ENCODE measurements at places on chromosomes 12 and 14. TPM values are rescaled to one million over a fixed set of nuclear protein-coding genes. Genes with fewer than 3 reads are reported as not detected.

Gene PLXNC1
- 6.9 TPM for total RNA-seq

Gene GPR65
- total RNA-seq: 5.3 TPM

Gene TMEM253
- not detected for total RNA-seq

Gene KRT81
- 0.19 TPM for total RNA-seq

Gene BHLHE41
- 0.05 TPM for total RNA-seq

Gene TSPAN9
- total RNA-seq: 0.68 TPM

Gene ZC3H14
- 46.7 TPM for total RNA-seq

Gene AQP2
- total RNA-seq: not detected
